ENCODE measurements at places on chromosomes 11 and 22. TPM values are rescaled to one million over a fixed set of nuclear protein-coding genes. Genes with fewer than 3 reads are reported as not detected.

GRCh38 chr11:128763224-128763623 lies 69.4 kb downstream of the FLI1 start:
- no peak for DNase-seq

SMTN gene
- 61.1 TPM for total RNA-seq

GRCh38 chr22:17109113-17109865 lies 11.9 kb downstream of the TMEM121B start:
- no peak for DNase-seq

GRCh38 chr22:31080164-31080847 lies 812 bp upstream of the SMTN start:
- DNase-seq, result no peak

TYR gene
- not detected for total RNA-seq

DNA sequence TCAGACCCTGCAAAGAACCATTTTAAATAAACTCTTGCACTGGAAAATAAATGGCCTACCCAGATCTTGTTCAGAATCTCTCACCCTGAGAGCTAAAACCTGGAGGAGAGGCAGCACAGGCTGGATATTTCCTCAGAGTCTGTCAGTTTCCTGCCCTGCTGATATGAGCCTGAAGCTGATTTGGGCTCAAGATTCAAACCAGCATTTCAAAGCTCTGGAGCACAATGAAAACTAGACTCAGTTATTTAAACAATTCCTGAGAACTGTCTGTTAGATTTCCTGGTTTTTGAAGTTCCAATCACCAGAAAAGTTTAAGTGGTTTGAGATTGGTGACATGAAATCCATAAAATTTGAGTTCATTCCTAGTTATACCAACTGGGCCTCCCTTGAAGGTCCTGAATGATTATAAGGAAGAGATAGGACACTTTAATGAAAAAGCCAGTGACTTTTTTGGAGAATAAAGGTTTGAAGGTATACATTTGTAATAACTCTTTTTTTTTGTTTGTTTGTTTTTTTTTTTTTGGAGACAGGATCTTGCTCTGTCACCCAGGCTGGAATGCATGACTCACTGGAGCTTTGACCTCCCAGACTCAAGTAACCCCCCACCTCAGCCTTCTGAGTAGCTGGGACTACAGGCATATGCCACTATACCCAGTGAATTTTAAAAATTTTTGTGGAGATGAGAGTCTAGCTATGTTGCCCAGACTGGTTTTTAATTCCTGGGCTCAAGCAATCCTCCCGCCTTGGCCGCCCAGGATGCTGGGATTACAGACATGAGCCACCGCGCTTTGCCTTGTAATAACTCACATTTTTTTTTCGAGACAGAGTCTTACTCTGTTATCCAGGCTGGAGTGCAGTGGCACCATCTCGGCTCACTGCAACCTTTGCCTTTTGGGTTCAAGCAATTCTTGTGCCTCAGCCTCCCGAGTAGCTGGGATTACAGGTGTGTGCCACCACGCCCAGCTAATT lies 8.0 kb upstream of the ESAM start:
- peak; percentile 79 for DNase-seq

KCNQ1 gene
- total RNA-seq, result 1.9 TPM

- no peak for DNase-seq
Measured at GRCh38 chr11:105226091-105226490, 86.5 kb upstream of the CARD18 start.

DNA sequence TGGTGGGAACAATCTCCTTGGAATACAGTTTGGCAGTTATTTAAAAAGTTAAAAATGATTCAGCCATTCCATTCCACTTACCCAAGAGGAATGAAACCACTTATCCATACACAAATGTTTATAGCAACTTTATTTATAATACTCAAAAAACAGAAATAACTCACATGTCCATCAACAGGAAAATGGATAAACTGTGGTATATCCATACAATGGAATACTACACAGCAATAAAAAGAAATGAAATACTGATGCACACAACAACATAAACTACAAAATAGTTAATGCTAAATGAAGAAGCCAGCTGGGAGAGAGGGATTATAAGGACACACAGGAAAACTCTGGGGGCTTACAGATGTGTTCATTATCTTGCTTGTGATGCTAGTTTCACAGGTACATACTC lies 64.7 kb downstream of the FCHSD2 start:
- no peak for DNase-seq

MLC1 gene
- 0.10 TPM for total RNA-seq

LINC01488 gene
- not detected for total RNA-seq

PVALB gene
- total RNA-seq, result not detected

GRCh38 chr11:36454941-36455631 lies 55.0 kb downstream of the TRAF6 start:
- DNase-seq, result no peak

GRCh38 chr11:76803811-76804600 lies 20.9 kb downstream of the TSKU start:
- no peak for DNase-seq

DNA sequence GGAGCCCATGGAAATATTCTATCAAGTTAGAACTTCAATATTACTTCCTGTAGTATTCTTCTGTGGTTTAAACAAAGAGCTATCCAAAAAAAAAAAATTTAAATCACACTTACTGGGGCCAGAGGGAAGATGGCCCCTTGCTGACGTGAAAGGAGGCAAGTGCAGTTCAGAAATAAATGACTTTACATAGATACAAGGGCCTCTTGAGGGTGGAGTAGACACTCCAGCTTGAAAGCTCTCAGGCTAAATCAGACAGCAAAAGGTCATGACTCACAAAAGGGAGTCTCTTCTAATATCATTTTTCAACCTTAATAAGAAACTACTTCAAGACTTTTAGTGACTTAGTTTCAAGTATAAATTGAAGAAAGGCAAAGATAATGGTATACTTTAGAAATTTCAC lies 1160.3 kb downstream of the FAM181B start:
- DNase-seq, result no peak

- DNase-seq, result no peak
Measured at GRCh38 chr22:47290706-47291430, 528.4 kb downstream of the TBC1D22A start.

DNA sequence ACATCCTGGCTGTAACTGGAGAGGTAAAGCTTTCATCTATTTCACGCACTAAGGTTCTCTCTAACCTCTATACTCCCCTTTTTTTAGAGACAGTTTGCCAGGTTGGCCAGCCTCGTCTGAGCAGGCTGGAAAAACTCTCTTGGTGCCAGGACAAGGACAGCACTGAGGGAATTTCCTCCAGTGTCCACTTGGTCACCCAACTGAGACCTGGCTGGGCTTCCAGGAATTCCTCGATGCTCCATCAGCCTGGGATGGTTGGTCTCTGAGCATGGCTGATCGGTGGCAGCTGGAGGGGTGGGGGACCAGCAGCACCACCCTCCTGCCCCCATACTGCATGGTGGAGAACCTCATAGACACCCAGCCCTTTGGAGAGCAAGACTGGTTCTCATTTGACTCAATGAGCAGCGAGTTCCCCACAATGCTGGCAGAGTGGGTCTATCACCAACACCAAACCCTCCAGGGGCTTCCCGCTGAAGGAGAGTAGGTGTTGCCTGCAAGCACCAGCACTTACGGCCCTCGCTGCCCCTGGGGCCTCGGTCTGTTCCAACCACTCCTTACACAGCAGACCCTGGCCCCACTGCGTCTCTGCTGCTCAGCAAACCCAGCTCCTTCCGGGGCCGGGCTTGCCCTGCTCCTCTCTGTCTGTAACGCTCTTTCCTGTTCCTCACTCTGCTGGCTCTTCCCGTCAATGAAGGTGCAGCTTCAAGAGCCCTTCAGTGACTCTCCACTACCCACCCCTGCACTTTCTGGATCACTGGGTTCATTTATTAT lies 122.2 kb downstream of the ST3GAL4 start:
- no peak for DNase-seq

CEND1 gene
- not detected for total RNA-seq

- no peak for DNase-seq
Measured at GRCh38 chr22:46108564-46109473, 41.5 kb upstream of the PPARA start.

- DNase-seq, result no peak
Measured at GRCh38 chr11:61281581-61282250, 13.4 kb downstream of the VWCE start.

DNA sequence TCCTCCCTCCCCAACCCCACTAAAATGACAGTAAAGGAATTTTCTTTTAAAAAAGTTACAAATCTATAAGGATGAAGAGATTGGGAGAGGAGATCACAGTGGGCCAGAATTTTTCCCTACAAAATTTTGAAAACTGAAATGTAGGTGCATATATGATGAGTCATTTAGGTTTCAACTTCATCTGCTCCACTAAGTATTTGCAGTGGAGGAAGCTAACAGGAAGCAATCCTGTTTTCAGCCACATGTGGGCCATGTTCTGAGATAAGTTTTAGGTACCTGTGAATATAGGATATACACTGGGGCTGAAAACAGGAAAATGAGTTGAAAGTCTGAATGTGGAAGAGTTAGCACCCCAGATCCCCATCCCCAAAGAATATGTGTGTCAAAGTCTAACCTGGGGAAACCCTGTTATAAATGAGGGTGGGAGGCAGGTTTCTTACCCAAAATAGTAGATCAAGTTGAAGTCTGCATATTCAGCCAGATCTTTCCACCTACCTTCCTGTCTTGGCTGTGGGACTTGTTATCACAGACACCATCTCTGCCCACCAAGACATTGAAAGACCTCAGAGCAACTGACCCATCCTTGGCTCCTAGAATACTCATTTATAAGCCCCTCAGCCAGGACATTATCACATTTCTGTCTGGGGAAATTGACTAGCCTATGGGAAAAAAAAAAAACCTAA lies 87.3 kb downstream of the PACS1 start:
- no peak for DNase-seq

GRCh38 chr11:124608147-124608546 lies 3.1 kb upstream of the PANX3 start:
- peak; percentile 22 for DNase-seq

APOL5 gene
- total RNA-seq, result not detected

SCN4B gene
- not detected for total RNA-seq

TSKU gene
- 41.5 TPM for total RNA-seq

GRCh38 chr11:66142370-66143263 lies 72.5 kb downstream of the PACS1 start:
- DNase-seq, result peak; percentile 25

DNA sequence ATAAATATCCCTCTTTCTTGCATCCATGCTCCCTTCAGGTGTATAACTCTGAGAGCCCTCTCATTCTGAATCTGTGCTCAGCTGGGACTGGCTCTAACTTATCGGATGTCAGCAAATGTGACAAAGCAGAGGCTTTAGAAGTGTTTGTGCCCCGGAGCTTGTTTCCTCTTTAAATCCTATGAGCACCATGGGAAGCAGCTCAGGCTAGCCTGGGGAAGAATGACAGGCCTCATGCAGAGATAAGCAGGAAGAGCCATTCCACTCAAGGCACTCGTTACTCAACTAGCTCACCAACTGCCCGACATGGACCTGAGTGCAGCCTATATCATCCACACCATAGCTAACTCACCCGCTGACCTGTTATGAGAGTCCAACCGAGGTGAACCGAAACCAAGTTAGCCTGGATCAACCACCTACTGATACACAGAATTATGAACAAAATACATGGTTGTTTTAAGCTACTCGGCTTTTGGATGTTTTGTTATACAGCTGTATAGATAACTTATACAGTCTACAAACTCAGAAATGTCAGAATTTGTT lies 990.7 kb downstream of the NTM start:
- DNase-seq, result no peak

PTDSS2 gene
- total RNA-seq, result 30.4 TPM

GAL3ST1 gene
- 0.38 TPM for total RNA-seq

HSPB2 gene
- total RNA-seq, result not detected

OR2AG1 gene
- total RNA-seq, result not detected

GRCh38 chr22:31250740-31251600 lies 38.9 kb downstream of the LIMK2 start:
- no peak for DNase-seq

DNA sequence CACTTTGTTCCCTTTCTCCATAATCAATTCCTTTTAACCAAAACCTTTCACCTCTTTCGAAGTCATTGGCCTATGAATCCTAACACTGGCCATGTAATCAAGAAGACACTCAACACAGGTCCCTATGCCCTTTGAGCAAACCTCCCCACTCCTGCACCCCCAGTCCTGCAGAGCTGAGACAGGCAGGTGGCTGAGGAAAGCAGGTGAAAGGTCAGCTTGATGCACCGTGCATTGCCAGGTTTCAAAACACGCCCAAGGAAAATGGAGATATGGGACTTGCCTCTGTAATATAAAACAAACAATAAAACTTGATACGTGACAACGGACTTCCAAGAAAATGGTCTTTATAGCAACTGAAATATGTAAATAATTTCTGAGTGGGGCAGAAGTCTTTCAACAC lies 10.6 kb downstream of the CPT1A start:
- no peak for DNase-seq

- DNase-seq, result no peak
Measured at GRCh38 chr11:65489706-65490320, 9.0 kb upstream of the MALAT1 start.

GRCh38 chr11:17012712-17013547 lies 1.3 kb downstream of the PLEKHA7 start:
- DNase-seq, result peak; percentile 87

PKP3 gene
- 44.0 TPM for total RNA-seq

DNA sequence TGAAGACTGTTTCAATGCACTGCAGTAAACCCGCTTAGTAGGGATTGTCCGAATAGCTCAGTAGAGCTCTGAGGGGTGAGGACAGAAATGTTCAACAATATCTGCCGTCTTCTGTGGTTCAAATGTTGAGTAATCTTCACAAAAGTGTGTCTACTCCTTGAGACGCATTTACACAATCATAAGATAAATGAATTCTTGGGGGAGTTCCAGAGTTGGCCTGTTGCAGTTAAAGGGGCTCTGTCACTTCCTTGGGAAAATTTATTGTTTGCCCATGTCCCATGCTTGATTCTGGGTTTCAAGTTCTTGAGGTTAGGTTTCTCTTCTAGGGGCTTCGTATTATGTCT lies 614 bp downstream of the ANO3 start:
- no peak for DNase-seq

DNA sequence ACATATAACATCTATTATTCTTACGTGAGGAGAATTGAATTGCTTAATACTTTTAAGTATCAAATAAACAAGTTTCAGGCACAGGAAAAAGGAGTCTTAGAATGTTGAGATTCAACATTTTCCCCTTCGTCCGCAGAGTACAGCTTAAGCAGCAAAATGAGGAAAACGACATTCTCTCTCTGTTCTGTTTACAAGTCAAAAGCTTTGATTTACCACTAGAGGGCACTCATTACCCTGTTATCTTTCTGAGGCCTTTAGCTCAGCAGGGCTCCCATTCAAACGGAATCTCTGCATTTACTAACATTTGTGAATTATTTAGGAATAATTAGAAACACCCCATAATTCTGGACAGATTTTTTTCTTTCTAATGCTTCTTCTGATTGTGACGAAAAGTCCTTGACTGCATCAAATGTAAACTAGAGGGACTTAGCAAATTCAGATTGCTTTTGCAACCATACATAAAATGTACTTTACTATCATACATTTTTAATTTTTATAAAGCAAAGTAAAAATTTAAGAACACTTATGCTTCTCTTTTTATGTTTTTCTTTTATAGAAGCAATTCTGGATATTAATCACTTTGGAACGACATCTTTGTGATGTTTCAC lies 75.0 kb downstream of the JRKL start:
- peak; percentile 60 for DNase-seq

DNA sequence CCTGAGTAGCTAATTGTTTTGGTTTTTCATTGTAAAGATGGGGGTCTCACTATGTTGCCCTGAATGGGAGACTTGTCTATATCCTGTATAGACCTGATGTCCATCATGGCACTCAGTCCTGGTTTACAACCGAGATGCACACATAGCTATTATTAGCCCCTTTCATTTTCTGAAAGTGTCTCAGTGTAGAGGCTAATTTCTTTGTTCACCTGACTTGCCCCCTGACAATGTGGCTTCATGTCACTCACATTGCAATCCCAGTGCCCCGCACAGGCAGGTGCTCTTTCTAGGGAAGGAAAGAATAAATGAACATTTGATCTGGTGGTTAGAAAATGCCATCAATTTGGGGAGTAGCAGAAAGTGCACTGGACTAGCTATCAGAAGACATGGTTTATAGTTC lies 13.1 kb upstream of the KDM2A start:
- no peak for DNase-seq

Data from A172 (cell line).